ENCODE measurements at places on chromosomes 1 and 21.

DNA sequence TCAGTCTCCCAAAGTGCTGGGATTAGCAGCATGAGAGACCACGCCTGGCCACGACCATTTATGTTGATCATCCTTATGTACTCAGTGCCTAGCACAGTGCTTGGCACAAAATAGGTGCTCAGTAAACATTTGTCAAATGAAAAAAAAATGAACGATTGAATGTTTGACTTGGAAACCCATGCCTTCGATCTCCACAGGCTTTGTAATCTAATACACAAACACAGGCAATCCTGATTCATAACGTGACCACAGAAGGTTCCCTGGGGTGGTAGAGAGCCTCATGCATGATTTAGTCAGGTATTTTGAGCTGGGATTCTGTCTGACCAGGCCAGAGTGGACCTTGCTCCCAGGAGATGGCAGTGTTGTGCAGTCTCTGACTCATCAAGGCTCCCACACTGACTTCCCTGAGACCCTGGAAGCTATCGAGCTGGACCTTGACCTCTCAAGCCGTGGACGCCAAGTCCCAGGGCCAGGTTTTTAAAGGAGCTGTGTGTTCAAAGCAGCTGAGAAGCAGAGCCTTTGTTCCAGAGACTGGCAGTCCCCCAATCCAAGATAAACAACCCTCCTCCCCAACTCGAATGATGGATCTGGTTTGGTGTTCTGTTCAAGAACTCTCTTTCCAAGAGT, 81.1 kb downstream of the PGM1 start:
- no peak for DNase-seq

GRCh38 chr1:27267153-27267552, 32.7 kb downstream of the WDTC1 start:
- DNase-seq, result no peak

DNA sequence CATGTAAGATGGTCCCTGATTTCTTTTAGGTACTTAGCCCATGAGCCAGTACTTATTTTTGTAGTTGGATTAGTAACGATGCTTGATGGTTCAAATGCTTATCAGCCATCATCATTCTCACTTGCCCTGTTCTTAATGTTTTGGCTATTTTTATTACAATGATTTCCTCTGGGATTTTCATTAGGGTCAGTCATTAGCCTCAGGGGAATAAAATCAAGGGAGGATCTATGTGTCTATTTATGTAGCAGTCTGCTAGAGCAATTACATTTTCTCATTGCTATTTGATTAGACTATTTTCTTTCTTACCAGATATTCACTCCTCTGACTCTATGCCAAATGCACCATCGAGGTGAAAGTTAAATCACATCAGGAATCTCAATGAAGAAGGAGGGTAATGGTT, 10.9 kb upstream of the CCT8 start:
- no peak for DNase-seq

DNA sequence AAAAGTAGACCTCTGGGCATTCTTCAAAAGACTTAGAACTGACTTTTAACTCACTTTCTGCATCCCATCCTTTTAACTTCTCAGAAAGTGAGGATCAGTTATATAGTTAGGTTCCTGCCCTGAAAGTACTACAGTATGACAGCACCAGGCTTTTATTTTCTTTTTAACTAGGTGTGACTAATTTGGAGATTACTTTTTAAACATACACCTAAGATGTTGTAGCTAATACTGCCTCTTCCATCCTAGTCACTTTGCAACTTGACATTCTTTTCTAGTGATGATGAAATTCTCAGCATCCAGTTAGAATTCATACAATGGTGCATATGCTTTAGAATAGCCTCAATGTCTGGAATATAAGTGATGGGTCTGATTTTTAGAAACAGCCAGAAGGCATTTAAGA, 24.6 kb downstream of the RUNX1 start:
- no peak for DNase-seq

DNA sequence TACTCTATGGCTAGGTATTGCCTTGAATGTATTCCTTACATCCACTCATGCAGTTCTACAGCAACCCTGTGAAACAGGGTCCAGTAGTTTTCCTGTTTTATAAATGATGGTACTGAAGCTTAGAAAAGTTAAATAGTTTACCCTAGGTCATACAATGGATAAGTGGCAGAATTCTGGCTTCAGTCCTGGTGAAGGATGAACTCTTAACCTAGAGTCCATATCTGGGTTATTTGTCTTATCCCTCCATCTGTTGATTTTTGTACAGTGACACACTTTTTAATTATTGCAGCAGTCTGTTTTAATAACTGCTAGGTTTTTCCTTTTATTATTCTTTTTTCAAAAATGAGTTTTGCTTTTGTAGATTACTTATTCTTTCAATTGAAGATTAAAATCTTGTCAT, 263.9 kb downstream of the DNM3 start:
- DNase-seq, result no peak

GRCh38 chr1:54108156-54108555, 44.6 kb downstream of the CDCP2 start:
- no peak for DNase-seq

- DNase-seq, result no peak
Observed at GRCh38 chr1:25821630-25822091, 1.9 kb downstream of the MTFR1L start.

GRCh38 chr1:45531873-45532272, 10.2 kb upstream of the PRDX1 start:
- DNase-seq, result no peak

GRCh38 chr1:28902738-28903137, 11.6 kb upstream of the EPB41 start:
- DNase-seq, result no peak

- DNase-seq, result no peak
Observed at GRCh38 chr1:212467843-212468482, 35.2 kb downstream of the NENF start.

GRCh38 chr1:247465796-247466195, 7.9 kb upstream of the OR2B11 start:
- no peak for DNase-seq

DNA sequence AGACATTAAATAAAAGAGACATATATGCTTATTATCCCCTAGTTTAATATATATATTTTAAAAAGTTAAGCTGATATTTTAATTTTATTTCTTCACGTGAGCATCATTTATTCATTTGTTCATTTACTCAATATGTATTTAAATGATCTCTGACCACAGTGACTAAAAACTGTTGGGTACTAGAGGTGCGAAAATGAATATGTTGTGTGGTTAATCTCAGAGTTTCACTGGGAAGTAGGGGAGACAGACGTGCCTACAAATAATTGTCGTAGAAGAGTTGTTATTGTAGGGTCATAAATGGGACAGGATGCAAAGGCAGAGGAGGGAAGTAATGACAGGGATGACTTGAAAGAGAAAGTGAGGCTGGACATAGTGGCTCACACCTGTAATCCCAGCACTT, 213.0 kb upstream of the CACYBP start:
- DNase-seq, result no peak

DNA sequence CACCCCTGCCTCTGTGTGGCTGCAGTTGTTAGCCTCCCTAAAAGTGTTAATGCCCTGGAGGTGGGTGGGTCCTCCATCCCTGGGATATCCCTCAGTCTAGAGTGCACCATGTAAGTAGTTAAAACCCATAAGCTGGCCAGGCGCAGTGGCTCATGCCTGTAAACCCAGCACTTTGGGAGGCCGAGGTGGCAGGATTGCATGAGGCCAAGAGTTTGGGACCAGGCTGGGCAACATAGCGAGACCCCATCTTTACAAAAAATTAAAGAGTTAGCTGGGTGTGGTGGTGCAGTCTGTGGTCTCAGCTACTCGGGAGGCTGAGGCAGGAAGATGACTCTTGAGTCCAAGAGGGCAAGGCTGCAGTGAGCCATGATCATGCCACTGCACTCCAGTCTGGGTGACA, 10.3 kb downstream of the MYOC start:
- DNase-seq, result no peak

DNA sequence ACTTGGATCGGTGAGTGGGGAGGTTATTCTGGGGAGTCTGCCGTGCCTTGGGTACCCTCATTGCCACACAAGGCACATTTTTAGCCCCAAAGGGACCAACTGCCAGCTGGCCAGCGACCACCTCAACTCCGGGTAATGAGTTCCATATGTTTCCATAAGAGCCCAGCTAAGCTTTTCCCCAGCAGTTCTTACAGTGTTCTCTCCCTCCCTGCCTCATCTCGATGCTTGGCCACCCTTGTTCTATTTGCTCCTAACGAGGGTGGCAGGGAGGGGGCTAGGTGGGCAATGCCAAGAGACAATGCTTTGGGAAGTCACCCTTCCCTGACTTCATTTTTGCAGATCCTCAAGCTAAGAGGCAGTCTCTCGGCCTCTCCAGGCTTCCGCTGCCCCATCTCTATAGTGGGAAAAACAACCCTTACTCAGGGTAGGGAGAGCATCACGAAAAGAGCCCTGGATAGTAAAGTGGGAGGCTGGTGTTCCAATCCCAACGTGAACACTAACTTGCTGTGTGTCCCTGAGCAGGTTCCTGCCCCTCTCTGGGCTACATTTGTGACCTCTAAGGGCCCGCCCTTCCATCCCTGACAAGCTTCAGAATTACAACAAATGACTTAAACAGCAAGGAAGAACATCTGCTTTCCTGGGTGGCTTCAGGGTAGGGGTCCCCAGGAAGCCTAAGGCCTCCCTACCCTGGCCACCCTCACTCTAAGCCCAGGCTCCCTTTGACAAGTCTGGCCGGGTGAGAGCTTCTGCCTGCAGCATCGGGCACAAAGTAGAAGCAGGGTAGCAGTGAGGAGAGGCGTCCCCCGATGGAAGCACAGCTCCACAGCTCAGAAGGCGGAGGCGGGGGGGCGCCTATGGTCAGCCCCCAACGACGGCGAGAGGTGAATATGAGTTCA, 5.8 kb downstream of the ID3 start:
- DNase-seq, result no peak

GRCh38 chr21:35239811-35240219, 190.7 kb upstream of the RUNX1 start:
- DNase-seq, result peak; percentile 99

DNA sequence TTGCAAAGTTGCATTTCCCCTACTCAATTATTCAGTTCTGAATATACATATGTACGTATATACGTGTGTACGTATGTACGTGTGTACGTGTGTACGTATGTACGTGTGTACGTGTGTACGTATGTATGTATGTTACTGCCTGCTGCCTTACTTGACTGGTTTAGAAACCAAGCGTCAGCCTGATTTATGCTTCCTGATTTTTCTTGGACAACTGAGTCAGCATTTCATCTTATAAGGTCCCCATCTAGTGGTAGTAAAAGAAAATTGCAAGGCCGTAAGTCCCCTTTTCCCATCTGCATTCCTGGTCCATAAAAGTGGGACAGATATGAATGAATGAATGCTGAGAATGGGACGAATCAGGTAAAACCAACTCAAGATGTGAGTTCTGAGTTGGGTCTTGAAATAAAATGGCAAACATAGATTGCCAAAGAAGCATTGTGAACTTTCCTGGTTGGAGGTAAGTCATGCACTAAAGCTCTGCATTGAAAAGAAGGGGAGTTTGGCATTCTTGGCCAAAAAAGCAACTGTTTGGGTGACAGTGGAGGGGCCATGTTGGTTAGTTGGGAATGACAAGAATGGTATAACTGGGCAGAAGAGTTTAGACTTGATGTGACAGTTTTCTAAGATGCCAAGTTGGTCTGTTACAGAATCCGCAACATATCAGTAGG, 76.4 kb upstream of the DNAH14 start:
- DNase-seq, result peak; percentile 73

GRCh38 chr1:221834698-221835513, 93.0 kb upstream of the DUSP10 start:
- no peak for DNase-seq

- DNase-seq, result no peak
Observed at GRCh38 chr1:211741788-211742187, 66.4 kb upstream of the NEK2 start.

DNA sequence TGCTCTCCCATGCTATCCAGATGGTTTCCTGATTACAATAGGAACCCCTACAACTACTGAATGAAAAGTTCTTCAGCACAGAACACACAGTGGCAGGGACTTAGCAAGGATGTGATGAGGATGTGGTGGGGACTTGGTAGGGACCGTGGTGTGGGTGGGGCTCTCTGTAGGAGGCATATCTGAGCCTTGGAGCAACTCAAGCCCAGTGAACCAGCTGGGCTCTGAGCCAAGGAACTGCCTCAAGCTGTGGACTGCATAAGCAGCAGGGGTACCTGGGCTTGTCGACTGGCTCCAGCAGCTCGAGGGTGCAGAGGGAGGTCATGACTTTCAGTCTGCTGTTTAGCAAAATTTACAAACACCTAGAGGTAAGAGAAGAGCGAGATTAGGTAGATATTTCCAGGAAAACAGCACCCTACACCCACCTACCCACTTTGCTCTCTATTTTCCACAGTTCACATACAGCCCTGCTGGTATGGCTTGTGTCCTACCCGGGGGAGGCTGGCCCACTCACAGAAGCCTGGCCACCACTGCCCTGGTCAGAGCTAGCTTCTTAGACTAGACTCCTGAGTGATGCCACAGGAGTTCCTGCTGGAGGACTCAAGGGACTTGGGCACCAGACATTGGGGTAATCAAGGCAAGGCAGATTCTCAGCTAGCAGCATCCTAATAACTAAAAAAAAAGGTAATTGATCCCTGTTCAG, 86.8 kb upstream of the GCLM start:
- no peak for DNase-seq

- DNase-seq, result no peak
Observed at GRCh38 chr1:49340576-49340975, 563.9 kb upstream of the BEND5 start.

DNA sequence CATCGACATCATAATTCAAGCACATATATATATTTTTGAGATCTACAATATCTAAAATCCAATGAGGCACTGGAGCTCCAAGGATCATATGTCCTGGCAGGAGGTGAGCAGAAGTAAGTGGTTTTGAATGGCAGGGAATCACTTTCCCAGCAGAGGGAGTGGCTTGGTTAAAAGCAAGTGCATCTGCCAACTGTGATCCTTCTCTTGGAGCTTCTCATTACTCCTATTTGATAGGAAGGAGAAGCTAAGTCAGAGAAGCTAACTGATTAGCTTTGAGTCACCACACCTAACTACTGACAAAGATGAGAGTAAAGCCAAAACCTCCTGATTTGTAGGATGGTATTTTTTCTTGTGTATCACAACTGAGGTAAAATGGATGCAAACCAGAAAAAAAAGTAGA, 55.0 kb downstream of the ALG14 start:
- no peak for DNase-seq

DNA sequence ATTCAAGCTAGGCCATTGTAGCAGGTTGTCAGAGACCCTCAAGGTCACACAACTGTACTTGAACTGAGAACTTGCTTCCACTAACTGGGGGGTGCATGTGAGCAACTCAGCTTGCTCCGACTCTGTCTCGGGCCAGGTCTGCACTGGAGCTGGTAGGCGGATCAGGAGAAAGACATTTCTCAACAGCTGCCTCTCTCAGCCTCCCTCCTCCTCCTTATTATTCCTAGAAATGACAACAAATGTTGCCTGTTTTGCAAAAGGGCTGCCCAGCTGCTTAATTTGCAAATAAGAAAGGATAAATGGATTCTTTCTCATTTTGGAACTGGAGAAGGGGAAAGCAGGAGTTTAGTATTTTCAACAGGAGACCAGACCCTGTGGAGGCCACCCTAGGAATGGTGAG, 140.5 kb downstream of the RHOU start:
- no peak for DNase-seq

DNA sequence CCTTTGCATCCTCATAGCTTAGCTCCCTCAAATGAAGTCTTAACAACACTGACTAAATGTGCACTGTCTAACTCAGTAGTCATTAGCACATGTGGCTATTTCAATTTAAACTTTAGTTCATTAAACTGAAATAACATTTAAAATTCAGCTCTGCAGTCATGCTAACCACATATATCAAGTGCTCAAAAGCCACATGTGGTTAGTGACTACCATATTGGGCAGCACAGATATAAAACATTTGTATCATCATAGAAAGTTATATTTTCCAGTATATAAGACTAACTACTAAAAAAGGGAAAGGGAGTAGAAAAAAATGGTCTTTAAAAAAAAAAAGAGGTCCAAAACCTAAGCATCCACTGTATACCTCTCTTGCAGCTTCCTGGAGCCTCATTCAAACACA, 64.1 kb downstream of the SETD4 start:
- DNase-seq, result no peak
